ENCODE measurements at places on chromosomes 5 and 9.

DNA sequence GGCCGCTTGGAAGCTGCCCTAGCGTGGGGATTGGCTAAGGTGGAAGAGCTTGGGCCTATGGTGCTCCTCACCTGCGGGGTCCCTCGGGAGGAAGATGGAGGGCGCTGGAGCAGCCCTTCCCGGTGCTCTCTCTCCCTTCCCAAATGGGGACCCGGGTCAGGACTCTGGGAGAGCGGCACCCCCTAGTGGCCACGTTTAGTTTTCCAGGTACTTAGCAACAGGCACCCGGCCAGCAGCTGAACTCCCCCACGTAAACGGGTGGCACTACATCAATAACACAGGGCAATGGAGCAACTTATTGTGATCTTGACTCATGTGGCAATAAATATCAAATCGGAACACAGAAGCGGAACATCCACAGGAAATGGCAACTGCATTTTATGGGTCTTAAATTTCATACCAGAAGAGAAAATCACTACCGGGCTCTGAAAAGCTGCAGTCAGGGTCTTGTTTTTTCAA is 316.6 kb downstream of the AGTPBP1 start:
- peak; percentile 9 for DNase-seq

GRCh38 chr5:2840372-2840915 is 89.0 kb upstream of the IRX2 start:
- no peak for DNase-seq

DNA sequence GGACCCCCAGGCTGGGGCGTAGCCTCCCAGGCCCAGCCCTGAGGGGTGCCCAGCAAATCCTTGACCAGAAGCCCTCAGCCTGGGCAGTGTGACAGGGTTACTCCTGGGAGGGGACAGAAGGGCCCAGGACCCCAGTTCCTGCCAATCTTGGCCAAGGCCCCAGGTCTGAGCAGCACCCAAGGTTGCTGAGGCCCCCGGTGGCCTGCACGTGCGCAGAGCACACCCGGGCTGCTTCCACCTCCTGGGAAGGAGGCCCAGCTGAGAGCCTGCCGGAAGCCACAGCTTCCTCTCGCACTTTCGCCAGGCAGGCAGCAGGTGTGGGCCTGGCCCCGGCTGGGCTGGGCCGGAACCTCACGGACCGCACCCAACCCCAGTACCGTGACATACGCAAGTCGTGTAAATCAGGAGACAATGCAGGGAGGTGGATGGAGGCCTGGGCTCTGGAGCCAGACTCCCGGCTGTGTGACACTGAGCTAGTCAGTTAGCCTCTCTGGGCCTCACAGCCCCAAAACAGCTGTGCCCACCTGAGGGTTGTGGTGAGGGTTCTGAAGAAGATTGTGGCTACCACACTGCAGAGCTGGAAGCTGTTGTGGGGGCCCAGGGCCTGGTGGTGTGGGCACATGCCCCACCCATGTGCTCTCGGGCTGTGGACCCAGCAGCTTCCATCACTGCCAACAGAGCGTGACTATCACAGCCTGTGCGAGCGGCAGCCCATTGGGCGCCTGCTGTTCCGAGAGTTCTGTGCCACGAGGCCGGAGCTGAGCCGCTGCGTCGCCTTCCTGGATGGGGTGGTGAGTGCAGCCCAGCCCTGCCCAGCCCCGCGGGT is 5.1 kb downstream of the GRK6 start:
- DNase-seq: no peak

DNA sequence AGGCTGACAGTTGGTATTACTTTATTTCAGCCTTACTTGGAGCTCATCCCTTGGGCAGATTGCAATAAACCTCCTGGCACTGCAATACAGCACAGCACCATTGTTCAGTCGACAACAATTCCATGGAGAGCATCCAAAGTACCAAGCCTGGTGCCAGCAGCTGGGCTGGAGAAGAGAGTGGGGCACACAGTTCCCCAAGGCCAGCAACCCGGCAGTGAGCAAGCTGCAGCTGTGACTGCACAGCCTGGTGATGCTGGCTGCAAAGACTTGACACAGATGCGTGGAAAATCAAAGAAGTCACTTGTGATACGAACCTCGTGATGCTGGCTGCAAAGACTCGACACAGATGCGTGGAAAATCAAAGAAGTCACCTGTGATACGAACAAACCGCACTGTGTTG is 125.4 kb downstream of the ATPSCKMT start:
- no peak for DNase-seq

DNA sequence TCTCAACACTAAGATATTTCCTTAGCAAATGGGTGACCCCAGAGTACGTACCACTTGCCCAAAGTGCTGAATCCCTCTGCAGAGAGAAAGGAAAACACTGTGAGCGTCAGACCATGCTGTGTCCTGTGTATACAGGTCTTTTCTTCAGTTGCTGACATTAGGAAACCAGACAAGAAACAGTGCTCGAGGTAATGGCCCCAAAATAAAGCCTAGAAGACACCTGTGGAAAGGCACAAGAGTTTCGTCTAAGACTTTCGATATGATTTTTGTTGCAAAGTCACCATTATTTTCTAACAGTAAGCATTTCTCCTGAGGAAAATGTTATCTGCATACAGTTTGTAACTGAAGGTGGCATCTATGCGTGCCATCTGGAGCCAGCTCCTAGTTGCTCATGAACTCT is 62.0 kb upstream of the SIMC1 start:
- no peak for DNase-seq

GRCh38 chr5:20615888-20616563 is 628.0 kb upstream of the CDH18 start:
- no peak for DNase-seq

DNA sequence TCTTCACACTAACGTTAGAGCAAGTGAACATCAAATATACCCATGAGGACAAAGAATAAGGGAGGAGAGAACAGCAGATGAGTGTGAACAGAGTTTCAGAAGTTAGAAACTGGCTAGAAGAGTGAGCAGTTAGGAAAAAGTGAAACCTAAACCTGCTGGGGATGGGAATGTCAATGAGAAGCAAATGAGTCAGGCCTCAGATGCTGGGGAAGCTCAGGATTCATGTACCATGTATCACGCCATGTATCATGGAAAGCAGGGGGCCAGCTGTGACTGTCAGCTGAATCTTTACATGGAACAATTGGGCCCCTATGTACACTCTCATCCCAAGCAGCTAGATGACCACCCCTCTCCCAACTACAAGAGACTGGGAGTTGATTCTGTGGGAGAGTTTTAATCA is 16.2 kb downstream of the GDF9 start:
- DNase-seq: peak; percentile 62

GRCh38 chr5:88664645-88665044 is 218.3 kb downstream of the MEF2C start:
- no peak for DNase-seq

GRCh38 chr9:98994172-98995058 is 50.7 kb downstream of the COL15A1 start:
- DNase-seq: no peak

GRCh38 chr9:18909140-18910018 is 123.6 kb downstream of the SAXO1 start:
- no peak for DNase-seq

GRCh38 chr9:127938298-127938690 is 640 bp upstream of the DPM2 start:
- no peak for DNase-seq
